ENCODE measurements at places on chromosomes 6 and 20.

- no peak for DNase-seq
These were observed 23.6 kb downstream of the IL17A start for GRCh38 chr6:52209770-52210169.

DNA sequence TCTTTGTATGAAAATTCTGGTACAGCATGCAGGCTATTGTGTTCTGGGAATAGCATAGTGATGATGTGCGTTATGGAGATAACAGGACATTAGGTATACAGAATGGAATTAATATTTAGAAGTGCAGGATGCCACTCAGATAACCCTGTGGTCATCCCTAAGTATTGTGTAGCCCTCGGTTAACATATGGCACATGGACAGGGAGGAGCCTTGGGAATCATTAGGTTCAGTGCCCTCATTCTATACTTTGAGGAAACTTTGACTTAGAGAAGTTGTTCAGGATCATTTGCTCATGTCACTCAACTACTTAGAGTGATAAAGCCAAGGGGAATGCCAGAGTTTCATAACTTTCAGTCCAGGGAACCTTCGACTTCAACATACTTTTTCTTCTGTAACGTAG lies 185.9 kb downstream of the UST start:
- DNase-seq: no peak

DNA sequence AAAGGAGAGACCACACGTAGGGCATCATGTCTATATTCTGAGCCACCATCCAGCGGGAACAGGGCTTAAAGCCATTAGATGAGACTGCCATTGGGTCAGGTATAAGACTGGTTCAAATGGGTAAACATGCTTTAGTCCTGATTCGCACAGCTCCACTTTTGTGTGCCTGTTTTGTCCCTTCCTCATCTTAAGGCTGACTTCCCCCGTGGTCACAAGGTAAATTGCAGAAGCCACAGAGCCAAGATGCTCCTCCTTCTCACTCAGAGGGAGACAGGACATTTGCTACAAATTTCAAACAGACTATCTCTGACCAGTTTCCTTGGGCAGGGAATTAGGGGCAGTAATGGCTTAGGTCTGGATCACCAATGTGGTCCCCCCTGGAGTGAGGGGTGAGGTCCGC lies 11.4 kb upstream of the IFNGR1 start:
- DNase-seq: no peak

DNA sequence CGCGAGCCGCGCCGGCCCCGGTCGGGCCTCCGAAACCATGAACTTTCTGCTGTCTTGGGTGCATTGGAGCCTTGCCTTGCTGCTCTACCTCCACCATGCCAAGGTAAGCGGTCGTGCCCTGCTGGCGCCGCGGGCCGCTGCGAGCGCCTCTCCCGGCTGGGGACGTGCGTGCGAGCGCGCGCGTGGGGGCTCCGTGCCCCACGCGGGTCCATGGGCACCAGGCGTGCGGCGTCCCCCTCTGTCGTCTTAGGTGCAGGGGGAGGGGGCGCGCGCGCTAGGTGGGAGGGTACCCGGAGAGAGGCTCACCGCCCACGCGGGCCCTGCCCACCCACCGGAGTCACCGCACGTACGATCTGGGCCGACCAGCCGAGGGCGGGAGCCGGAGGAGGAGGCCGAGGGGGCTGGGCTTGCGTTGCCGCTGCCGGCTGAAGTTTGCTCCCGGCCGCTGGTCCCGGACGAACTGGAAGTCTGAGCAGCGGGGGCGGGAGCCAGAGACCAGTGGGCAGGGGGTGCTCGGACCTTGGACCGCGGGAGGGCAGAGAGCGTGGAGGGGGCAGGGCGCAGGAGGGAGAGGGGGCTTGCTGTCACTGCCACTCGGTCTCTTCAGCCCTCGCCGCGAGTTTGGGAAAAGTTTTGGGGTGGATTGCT lies 1.3 kb downstream of the VEGFA start:
- DNase-seq: peak; percentile 53

- DNase-seq: peak; percentile 73
These were observed 30.6 kb upstream of the ZNF184 start for GRCh38 chr6:27503436-27504030.
